Stimulated activated CD8-positive, alpha-beta memory T cell treated with anti-CD3 and anti-CD28 coated beads, Interleukin-4, amount 100 ng/mL, for 48 hours (primary cell): ENCODE measurements at places on chromosomes 5 and 9.

- no peak for DNase-seq
Measured at GRCh38 chr9:83563360-83563759, 25.2 kb upstream of the FRMD3 start.

GRCh38 chr5:149740341-149740740, 10.2 kb downstream of the PPARGC1B start:
- DNase-seq: no peak

GRCh38 chr9:83557771-83558170, 19.6 kb upstream of the FRMD3 start:
- DNase-seq: no peak

DNA sequence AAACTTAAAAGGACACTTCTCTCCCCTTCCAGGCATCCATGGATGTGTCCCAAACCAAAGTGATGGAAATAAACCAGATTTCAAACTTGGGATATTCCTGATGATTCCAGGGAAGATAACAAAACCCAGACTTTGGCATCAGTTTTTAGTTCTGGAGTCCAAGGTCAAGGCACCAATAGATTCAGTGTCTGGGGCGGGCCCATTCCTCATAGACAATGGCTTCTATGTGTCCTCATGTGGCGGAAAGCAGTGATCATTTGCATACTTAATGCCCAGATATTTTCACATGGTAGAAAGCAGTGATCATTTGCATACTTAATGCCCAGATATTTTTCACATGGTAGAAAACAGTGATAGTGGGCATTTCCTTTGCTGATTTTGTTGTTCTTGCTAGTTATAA, 151.4 kb upstream of the DAP start:
- DNase-seq: no peak

DNA sequence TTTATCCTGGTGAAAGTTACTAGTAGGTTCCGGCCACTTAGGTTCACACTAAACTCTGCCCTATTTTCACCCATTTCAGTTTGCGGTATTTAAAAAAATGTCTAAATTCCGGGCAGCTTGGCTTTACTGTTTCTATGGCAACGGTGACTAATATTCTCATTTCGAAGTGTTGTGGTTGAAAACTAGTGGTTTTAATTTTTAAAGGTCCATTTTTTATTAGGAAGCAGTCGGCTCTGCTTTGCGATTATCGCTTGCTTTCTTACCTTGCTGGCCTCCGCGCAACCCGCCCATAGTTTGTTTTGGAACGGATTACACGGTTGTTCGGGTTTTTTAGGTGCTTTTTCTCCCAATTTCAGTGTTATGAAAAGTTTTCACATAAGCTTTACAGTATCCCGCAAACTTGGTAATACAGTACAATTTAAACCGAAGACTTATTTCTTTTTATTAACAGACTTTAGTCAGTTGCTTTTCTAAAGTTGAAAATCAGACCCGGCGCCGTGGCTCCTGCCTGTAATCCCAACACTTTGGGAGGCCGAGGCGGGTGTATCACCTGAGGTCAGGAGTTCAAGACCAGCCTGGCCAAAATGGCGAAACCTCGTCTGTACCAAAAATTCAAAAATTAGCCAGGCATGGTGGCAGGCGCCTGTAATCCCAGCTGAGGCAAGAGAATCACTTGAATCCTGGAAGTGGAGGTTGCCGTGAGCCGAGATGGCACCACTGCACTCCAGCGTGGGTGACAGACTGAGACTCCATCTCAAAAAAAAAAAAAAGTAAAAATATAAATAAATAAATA, 1.6 kb downstream of the KDM4C start:
- peak; percentile 34 for DNase-seq

DNA sequence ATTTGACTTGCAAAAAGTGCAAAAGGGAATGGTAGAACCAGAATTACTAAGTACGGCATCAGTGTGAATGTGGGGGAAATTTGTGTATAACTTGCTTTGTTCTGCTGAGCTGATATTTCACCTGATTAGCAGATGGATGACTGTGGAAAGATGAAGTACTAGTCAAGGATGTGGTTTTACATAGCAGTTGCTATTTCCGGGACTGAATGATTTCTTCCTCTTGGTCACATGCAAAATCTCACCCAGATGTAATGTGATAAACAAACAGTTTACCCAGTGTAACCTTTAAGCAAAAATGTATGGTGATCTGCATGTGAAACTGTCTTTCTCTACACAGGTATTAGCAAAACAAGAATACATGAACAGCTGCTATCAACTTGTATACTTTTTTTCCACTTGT, 46.1 kb downstream of the DCP2 start:
- no peak for DNase-seq

DNA sequence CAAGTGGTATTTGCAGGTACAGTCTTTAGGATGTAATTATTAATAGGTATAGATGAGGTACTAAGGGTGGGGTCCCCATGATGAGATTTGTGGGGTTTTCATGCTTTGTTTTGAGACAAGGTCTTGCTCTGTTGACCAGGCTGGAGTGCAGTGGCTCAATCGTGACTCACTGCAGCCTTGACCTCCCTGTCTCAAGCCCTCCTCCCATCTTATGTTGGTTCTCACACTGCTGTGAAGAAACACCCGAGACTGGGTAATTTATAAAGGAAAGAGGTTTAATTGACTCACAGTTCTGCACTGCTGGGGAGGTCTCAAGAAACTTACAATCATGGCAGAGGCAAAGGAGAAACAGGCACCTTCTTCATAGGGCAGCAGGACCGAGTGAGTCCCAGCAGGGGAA, 217.5 kb downstream of the CDK5RAP2 start:
- no peak for DNase-seq

GRCh38 chr9:107810461-107810961, 320.9 kb upstream of the KLF4 start:
- DNase-seq: no peak

DNA sequence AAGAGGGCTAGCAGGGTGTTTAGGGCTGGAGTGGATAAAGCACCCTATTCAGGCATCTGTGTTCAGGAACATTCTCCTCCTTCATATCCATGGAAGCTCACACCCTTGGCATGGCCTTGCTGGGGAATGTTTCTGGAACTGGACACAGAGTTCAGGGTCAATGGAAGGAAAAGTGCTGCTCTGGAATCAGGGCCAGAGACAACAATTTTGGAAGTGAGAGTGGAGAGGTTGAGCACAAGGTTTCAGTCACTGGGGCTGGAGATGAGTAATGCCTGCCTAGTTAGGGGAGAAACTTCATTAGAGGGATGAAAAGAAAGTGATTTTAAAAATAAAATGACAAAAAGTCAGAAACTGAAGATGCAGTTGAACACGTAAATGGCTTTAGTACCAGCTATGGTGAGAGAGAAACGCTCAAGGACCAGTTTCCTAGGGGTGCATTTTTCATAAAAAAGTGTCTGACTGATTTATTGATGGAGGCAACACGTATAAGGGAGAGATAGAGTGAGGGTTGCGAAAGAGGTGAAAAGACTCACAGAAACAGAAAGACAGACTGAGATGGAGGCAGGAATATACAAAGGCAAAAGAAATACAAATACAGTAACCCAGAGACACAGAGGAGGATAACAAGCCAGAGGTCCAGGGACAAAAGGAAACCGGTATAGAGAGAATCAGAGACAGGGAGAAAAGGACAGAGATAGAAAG, 8.0 kb upstream of the TNFSF15 start:
- no peak for DNase-seq

GRCh38 chr5:68289498-68289897, 73.9 kb downstream of the PIK3R1 start:
- no peak for DNase-seq

- no peak for DNase-seq
Measured at GRCh38 chr5:61307611-61308010, 24.4 kb upstream of the ZSWIM6 start.

- no peak for DNase-seq
Measured at GRCh38 chr5:123524146-123524545, 12.2 kb downstream of the CSNK1G3 start.

GRCh38 chr5:80138486-80138885, 103.3 kb downstream of the THBS4 start:
- DNase-seq: no peak

DNA sequence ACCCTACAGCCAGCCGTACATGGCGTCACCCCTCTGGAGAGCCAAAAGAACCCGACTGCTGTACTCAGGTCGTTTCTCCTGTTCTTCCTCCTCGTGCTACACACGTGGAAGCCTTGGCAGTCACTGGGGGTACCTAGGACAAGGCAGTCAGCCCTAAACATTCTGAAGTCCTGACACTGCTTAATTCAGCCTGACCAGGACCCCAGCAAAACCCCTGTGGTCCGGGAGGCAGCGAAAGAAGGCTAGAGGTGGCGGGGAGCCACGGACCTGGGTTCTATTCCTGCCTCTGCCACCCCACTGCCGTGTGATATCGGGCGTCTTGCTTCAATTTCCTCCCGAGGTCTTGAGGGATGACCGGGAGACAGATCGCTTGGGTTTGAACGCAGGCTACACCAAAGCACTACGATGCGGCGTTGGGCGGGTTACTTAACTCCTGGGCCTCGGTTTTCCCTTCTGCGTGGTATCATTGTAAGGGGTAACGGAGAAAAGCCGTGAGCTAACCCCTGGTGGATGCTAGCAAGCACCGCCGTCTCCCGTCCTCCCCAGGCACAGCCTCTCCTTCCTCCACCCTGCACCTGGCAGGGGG, 429 bp upstream of the ARL10 start:
- no peak for DNase-seq

- DNase-seq: no peak
Measured at GRCh38 chr9:113492343-113493202, 29.0 kb downstream of the RGS3 start.

DNA sequence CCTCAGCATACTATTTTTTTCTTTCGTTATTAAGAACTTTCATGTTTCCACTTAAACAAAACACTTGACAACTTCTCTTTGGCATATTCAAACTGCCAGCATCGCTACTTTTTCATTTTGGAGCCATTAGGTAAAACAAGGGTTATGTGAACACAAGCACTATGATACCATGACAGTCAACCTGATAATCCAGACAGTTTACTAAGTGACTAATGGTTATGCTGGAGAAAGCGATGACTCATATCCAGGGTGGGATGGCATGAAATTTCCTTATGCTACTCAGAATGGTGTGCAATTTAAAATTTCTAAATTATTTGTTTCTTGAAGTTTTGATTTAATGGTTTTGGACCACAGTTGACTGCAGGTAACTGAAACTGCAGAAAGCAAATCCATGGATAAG, 29.9 kb upstream of the PRSS3 start:
- DNase-seq: no peak

DNA sequence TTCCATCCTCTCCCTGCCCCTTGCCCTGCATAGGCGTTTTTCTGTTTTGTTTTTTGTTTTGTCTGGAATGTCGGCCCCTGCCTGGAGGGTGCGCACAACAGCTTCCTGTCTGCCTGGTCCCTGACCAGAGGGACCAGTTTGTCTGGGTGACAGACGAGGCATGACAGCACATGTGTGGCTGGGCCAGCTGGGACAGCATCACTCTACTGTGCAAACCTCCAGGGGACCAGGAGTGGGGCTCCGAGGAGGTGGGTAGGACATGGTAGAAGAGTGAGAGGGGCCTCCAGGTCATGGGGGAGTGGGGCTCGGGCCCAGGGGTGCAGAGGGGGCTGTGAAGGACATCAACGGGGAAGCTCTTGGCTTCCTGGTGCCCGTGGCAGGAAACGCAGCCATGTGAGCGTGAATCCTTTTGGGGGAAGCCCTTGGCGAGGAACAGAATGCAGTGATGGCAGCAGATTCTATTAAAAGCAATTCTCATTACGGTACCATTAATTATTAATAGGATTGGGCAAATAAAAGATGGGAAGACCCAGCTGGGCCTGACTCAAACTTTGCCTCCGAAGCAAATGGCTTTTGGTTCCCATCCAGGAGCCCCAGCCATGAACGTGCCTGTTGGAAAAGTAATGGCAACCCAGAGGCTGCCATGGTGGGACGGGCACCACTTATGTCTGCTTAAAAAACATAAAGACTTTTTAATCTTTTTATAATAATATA, 184.4 kb upstream of the IER5L start:
- no peak for DNase-seq

DNA sequence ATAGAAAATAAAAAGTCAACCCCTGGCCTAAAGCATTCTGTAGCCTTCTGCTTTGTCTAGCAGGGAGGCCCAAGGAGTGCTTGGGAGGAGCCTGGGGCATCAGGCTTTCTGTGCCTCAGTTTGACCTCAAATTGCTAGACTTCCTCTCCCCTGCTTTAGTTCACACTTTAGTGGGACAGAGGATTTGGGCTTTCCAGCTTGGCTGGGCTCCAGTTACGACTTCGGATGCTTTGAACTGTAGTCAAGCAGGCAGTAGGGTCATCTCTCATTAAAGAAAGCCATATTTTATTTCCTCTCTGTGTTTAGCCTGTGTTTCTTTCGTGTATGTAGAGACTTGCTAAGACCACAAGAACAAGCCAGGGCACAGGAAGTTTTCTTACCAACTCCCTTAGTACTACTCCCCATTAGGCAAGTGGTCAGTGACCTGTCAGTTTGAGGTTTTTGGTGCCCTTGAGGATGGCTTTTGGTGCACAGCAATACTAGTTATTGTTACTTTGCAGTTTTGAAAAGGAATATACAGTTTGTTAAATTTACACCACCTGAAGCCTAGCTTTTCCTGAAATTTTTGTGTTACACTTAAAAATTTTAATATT, 334.7 kb downstream of the NDUFS4 start:
- no peak for DNase-seq

GRCh38 chr9:79945016-79945415, 373.3 kb downstream of the TLE4 start:
- DNase-seq: no peak

DNA sequence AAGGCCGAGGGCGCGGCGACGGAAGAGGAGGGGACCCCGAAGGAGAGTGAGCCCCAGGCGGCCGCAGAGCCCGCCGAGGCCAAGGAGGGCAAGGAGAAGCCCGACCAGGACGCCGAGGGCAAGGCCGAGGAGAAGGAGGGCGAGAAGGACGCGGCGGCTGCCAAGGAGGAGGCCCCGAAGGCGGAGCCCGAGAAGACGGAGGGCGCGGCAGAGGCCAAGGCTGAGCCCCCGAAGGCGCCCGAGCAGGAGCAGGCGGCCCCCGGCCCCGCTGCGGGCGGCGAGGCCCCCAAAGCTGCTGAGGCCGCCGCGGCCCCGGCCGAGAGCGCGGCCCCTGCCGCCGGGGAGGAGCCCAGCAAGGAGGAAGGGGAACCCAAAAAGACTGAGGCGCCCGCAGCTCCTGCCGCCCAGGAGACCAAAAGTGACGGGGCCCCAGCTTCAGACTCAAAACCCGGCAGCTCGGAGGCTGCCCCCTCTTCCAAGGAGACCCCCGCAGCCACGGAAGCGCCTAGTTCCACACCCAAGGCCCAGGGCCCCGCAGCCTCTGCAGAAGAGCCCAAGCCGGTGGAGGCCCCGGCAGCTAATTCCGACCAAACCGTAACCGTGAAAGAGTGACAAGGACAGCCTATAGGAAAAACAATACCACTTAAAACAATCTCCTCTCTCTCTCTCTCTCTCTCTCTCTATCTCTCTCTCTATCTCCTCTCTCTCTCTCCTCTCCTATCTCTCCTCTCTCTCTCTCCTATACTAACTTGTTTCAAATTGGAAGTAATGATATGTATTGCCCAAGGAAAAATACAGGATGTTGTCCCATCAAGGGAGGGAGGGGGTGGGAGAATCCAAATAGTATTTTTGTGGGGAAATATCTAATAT, 58.1 kb downstream of the BASP1 start:
- no peak for DNase-seq

GRCh38 chr9:14057368-14058324, 256.3 kb downstream of the NFIB start:
- no peak for DNase-seq

GRCh38 chr9:130681769-130682420, 11.7 kb upstream of the EXOSC2 start:
- peak; percentile 48 for DNase-seq

- no peak for DNase-seq
Measured at GRCh38 chr5:60540856-60541805, 158.8 kb downstream of the DEPDC1B start.

- DNase-seq: no peak
Measured at GRCh38 chr5:66143473-66144073, 527 bp upstream of the SREK1 start.
